ENCODE measurements at places on chromosomes 2 and 18. TPM values are rescaled to one million over a fixed set of nuclear protein-coding genes. Genes with fewer than 3 reads are reported as not detected.

Gene KANSL1L
- total RNA-seq = 114 TPM

Gene ATIC
- 35.1 TPM for total RNA-seq

Gene MRO
- total RNA-seq = 13.3 TPM

Gene CNTNAP5
- not detected for total RNA-seq

Gene LONRF2
- total RNA-seq = 16.5 TPM

Gene ZSWIM2
- not detected for total RNA-seq

Gene PFN4
- total RNA-seq = 1.0 TPM

Gene RABL2A
- total RNA-seq = 40.8 TPM

Gene TBR1
- not detected for total RNA-seq

Gene SIX3
- total RNA-seq = not detected

Gene D2HGDH
- 34.4 TPM for total RNA-seq

Gene TCF4
- total RNA-seq = 140 TPM

Gene CFAP65
- total RNA-seq = 0.78 TPM

Gene MC4R
- not detected for total RNA-seq

Gene UCN
- total RNA-seq = 2.4 TPM

Gene LAMA1
- total RNA-seq = 17.8 TPM

Gene TNS1
- 316 TPM for total RNA-seq

Gene WNT10A
- total RNA-seq = not detected

Gene ALLC
- total RNA-seq = not detected
